ENCODE measurements at places on chromosomes 5 and 9.

GRCh38 chr5:132254321-132254977 lies 3.0 kb upstream of the PDLIM4 start:
- DNase-seq, result no peak

DNA sequence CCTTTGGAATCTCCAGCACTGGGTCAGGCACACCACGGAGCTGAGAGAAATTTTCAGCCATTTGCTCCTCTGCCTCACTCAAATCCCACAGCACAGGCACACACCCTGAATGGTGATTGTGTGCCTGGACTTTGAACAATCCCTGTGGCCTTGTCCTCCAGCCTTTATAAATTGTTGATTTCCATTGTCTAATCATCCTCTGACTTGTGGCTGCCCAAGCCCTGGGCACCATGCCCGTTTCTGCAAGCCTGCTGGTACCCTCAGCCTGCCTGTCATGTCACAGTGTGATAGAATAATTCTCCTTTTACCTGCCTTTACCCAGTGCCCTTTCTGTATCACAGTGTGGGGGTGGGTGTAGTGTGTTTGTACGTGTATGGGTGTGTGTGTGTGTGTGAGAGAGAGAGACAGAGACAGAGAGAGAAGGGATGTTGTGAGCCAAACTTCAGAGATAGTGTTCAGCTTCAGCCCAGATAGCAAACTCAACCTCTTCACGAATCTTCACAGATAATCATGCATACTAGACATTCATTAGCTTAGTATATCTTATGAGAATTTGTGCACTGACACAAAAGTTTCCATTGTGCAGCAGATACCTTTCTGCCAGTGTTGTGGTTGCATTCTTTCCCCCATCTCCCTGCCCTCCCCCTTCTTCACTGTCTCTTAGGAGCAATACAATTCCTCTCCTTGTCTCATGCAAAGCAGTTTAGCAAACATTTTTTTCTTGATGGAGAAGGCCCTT lies 27.8 kb upstream of the SLC44A1 start:
- no peak for DNase-seq

- DNase-seq, result no peak
Measured at GRCh38 chr5:133425222-133425621, 187.1 kb downstream of the FSTL4 start.

DNA sequence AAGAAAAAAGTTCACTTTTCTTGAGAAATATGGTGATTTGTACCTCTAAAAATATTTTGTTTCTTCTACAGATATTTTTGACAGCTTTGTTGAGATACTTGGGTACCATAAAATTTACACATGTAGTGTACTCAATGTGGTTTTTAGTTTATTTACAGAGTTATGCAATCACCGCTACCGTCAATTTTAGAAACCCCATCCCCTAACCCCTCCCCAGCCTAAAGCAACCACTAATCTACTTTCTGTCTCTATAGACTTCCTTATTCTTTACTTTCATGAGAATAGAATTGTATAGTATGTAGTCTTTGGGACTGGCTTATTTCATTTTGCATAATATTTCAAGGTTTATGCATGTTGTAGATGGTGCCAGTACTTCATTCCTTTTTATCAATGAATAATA lies 45.0 kb upstream of the TDRD7 start:
- no peak for DNase-seq

- DNase-seq, result no peak
Measured at GRCh38 chr5:15948190-15948589, 231.4 kb downstream of the MARCHF11 start.

GRCh38 chr5:558326-558725 lies 34.1 kb upstream of the SLC9A3 start:
- DNase-seq, result no peak

- no peak for DNase-seq
Measured at GRCh38 chr9:38659538-38659937, 39.1 kb upstream of the ANKRD18A start.

- no peak for DNase-seq
Measured at GRCh38 chr9:91158286-91158685, 203.4 kb downstream of the AUH start.

DNA sequence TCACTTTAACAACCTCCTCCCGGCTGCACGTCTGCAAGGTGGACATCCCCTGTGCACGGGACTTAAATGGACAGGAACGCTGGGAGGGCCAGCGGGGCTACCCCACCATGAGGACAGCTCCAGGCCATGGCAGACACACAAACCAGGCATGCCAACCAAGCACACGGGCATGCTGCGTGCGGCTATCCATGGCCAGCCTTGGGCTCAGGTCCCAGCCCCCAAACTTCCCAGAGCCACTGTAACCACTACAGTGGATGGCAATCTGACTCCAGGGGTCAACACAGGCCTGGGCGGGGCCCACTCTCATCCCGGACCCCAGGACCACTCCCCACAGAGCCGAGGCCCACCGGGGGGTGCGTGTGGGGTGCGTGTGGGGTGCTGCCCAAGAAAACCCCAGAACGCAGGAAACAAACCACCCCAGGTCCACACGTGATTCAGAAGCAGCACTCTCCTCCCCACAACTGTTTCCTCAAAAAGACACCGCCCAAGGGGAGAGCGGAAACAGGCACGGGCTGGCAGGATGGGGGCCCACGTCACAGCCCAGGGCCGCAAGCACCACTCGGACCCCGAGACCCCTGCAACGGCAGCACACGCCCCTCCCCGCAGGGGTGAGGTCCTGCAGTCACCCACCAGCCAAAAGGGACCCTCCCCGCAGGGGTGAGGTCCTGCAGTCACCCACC lies 7.4 kb downstream of the SLC12A7 start:
- peak; percentile 75 for DNase-seq

- DNase-seq, result no peak
Measured at GRCh38 chr9:110011628-110012320, 196.2 kb downstream of the C9orf152 start.

GRCh38 chr5:143501310-143502044 lies 98.0 kb upstream of the NR3C1 start:
- DNase-seq, result no peak

- DNase-seq, result no peak
Measured at GRCh38 chr5:143188083-143188482, 215.4 kb downstream of the NR3C1 start.

GRCh38 chr9:129241725-129242124 lies 63.7 kb upstream of the IER5L start:
- DNase-seq, result no peak

DNA sequence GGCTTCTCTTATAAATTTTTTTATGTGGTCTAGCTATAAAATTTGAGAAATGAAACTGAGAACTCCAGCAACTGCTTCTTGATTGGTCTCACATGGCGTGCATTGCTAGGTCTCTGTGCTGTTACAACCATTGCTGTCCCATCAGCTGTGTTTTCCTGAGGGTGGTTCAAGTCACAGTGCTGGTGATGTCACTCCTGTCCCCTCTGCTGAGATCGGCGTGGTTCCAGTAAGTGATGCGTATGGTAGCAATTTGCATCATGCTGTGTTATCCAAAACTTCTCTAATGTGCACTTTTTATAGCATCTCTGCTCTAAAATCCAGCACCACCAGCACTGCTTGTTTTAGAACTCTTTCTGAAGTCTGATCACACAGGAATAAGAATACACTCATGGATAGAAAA lies 112.6 kb upstream of the ZNF608 start:
- no peak for DNase-seq

GRCh38 chr9:114248299-114248707 lies 74.6 kb upstream of the ORM1 start:
- DNase-seq, result no peak

DNA sequence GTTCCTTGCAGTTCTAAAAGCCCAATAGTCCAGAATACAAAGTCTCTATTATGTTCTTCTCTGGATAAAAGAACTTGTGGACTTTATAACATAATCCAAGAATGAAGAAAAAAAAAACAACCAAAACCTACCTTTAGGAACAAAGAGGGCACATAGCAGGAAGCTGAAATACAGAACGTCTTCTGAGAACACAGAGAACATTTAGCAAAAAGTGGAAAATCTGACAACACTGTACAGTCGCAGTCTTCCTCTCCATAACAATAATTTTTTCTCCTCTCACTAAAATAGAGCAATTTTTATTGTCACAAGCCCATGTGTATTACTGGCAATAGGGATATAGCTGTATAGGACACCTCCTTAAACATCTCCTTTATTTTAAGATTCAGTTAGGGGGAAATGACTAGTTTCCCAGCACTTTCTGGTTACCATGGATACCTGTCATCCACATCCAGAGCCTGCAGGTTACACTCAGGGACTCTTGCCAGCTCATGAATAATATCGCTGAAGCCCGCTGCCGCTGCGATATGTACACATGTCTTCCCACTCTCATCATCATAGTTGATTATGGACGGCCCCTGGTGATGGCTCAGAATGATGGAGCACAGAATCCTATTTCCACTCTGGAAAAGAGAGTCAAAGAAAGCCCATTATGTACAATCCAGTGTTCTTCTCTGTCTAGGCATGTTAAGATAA lies 106.5 kb downstream of the ANKRD55 start:
- DNase-seq, result no peak

- DNase-seq, result no peak
Measured at GRCh38 chr5:118556792-118557191, 431.6 kb downstream of the DTWD2 start.

GRCh38 chr5:74640954-74641734 lies 616 bp upstream of the ENC1 start:
- no peak for DNase-seq

- DNase-seq, result no peak
Measured at GRCh38 chr5:169567079-169567478, 16.5 kb upstream of the SPDL1 start.

- no peak for DNase-seq
Measured at GRCh38 chr9:135328485-135329417, 150.8 kb upstream of the PPP1R26 start.

GRCh38 chr5:109829331-109829730 lies 139.6 kb downstream of the MAN2A1 start:
- DNase-seq, result no peak

GRCh38 chr9:95413793-95414192 lies 96.3 kb upstream of the FANCC start:
- DNase-seq, result no peak

GRCh38 chr5:96597438-96598020 lies 64.6 kb upstream of the CAST start:
- no peak for DNase-seq

DNA sequence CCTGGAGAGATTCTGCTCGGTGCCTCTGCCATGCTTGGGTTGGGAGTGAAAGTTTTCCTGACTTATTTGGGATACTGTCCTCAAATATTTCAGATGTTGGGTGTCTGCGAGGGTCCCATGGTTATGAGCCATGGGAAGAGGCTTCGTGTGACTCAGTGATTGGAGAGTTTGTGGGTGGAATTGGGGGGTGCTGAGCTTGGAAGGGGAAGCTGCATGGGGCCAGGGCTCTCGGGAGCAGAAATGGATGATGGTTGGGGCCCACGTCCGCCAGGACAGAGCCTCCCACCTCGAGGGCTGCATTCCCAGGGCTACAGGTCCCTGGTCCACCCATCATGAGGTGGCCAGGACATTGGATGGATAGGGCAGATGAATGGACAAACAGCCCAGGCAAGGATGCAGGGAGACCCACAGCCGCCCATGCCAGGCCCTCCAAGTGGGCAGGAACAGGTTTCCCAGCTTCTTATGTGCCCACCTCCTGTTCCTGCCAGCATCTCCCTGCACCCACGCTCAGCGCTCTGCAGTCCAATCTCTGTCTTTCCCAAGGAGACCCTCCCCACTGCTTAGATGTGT lies 5.5 kb downstream of the OBP2B start:
- no peak for DNase-seq

DNA sequence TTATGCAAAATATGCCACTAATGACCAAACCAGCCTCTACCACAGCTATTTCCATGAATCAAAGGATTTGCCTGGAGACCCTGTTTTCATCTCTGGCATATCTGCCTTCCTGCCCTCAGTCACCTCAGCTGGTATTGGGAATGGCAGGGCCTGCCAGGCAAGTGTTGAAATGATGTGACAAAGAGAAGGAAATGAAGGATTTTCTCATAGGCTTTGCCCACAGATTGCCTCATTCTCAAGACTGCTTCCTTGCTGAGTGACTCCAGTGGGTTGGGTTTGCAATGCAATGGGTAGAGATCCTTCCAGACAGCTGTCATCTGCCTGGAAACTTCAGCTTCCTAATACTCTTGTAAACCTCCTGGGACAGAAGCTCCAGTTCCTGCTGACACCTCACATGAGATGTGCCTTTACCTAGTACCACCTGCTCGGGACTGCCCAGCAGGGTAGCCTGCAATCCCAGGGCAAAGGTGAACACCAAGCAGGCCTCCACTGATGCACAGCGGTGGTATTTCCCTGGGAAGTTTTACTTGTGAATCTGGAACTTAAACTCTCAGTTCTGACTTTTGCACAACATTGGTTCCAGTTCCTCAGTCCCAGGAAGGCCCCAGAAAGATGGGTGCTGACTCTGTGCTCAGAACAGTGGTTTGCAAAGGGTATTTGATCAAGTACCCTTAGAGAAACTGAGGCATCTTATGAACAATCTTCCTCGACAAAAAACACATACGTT lies 64.8 kb upstream of the SLC1A1 start:
- DNase-seq, result no peak

DNA sequence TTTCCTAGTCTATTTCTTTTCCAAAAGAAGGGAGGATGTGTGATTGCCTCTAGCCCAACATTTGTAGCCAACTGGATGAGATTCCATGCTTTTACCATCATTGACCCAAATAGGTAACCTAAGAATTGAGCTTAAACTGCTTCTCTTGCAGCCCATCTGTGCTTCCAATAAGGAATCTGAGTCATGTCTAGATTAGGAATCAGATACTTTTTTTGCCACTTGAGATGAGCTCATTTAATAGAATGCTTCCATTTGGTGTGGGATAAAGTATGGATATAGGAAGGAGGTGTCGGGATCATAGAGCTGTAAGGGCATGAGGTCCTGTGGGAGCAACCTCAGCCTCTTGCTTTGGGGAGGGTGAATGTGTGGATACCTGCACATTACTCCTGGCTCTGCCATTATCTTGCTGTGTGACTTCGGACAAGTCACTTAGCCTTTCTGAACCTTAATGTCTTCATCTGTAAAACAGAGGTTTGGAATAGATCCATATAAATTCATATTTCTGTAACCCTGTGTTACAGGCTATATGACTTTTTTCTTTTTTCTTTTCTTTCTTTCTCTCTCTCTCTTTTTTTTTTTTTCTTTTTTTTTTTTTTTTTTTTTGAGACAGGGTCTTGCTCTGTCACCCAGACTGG lies 56.2 kb downstream of the MAP1B start:
- no peak for DNase-seq

DNA sequence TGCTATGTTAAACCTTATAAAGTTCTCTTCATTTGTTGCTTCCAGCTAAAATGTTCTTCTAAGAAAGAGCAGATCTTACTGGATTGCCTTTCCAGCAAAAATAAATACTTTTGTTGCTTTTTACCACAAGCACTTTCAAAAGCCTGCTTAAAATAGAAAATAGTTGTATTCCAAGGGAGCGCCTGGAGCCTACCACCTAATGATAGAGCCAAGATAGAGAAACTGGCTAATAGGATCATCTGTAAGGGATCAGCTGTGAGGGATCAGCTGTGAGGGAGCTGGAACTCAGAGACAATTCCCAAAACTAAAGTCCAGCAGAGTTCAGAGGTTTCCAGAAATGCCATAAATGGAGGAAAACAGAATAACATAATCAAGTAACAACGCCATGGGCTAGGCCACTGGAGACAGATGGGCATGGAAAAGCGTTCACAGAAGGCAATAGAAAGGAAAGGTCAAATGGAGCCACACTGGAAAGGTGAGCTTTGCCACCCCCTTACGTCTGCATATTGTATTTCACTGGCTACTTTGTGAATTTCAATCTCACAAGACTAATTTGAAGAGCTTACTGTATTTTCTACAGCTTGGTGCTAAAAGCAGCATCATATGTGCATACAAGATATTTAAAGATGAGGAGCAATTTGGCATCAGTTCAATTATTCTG lies 140.6 kb upstream of the TLE4 start:
- DNase-seq, result no peak

Data from Jurkat, Clone E6-1 (cell line).